Activated T-cell treated with anti-CD3 and anti-CD28 coated beads, Interleukin-2, amount 50 U/mL, for 72 hours (primary cell): ENCODE measurements at places on chromosomes 1 and 21. TPM values are rescaled to one million over a fixed set of nuclear protein-coding genes. Genes with fewer than 3 reads are reported as not detected.
A peak's percentile ranks its signal among the peaks of the same experiment; 100 is the strongest.

DNA sequence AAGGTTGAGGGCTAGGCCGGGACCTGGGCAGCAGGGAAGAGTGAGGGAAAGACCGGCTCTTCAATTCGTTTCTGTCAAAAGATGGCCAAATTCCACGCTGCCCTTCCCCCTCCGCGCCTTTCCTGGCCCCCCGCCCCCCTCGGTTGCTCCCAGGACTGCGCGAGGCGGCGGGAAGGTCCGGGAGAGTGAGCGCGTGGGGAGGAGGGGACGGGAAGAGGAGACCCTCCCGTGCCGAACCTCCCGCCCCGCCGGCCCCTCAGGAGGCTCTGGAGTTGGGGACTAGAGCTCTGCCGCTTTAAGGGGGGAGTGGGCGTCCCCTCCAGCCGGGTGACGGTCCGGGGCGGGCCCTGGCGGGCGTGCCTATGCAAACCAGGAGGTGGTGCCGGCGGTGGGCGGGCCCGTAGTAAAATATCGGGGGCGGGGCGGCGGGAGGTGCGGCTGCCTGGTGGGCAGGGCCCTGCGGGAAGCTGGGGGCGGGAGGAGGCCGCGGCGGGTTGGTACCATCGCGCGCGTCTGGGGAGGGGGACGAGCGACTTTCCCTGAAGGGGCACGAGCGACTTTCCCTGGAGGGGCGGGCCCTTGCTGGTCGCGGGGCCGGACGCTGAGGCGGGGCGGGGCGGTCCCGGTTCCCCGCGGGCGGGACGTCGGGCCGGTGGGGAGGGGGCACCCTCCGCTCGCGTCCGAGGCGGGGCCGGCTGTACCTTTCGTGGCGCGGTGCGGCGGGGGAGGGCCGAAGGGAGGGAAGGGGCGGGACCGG lies 58.2 kb downstream of the BCL9 start:
- peak; percentile 94 for DNase-seq

DNA sequence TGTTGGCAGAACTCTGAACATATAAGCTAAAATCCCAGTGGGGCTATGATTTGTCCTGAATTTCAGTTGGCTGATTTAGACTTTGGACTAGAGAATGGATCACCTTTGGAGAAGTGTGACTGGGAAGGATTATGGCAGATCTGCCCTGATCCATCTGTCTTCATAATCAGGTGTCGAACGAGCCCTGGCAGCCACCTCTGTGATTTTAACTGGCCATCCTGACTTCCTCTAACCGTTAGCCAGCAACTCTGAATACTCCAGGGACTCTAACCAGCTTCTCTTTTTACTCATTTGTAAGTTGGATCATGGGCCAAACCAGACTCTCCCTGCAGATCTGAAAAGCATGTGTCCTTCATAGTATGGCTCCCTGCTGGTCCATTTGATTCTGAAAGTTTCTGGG lies 32.0 kb downstream of the ACTN2 start:
- DNase-seq: no peak

DNA sequence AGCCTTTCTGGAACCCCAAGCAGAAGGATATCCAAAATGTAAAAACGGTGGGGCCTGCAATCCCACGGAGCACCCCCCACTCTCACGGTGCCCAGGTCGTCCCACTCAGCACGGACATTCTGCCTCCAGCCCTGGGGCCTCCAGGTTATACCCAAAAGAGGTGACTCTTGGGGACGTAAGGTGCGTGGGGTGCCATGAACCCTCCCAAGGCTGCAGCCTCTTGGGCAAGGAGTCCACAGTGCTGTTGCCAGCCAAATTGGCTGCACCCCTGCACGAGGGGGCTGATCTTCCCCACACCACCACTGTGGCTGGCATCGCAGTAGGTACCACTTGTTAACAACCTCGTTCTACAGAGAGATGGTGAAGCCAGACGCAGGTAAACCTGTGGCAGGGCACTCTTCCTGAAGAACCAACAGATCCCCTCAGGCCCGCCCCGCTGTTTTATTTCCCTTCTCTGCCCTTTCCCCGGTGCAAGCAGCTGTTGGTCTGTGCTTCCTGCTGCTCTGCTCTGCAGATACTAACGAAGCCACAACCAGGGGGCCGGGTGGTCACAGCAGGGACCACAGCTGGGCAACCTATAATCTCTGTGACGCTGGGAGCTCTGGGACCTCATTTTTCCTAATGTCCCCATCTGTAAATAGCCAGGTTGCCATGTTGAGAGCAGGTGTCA lies 8.7 kb downstream of the TFF3 start:
- no peak for DNase-seq

ARHGEF10L gene
- total RNA-seq: not detected

- no peak for DNase-seq
Observed at GRCh38 chr1:247962911-247963588, 2.0 kb upstream of the OR2AK2 start.

RCAN3 gene
- total RNA-seq: 151 TPM

- DNase-seq: peak; percentile 66
Observed at GRCh38 chr21:41121785-41122415, 46.1 kb upstream of the BACE2 start.

S100A2 gene
- 1.7 TPM for total RNA-seq

DNA sequence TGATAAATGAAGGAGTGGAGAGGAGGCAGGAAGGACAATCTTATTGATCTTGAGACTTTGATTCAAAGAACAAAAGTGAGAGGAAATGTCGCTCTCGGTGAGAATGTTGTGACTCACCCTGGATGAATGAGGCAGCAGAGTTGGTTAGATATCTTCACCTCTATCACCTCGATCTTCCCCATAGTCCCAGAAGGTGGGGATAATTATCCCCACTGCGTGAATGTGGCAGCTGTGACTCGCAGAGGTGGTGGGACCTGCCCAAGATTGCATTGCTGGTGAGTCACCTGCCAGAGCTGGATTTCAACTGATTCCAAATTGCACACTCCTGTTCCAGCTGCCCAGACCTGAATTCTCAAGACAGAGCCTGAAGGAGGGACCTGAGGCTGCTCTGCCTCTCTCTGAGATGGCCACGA lies 105.0 kb downstream of the MATN1 start:
- no peak for DNase-seq

GRCh38 chr1:163300568-163300967 lies 21.2 kb upstream of the NUF2 start:
- no peak for DNase-seq

- DNase-seq: no peak
Observed at GRCh38 chr21:29582855-29583254, 284.1 kb downstream of the BACH1 start.

DNA sequence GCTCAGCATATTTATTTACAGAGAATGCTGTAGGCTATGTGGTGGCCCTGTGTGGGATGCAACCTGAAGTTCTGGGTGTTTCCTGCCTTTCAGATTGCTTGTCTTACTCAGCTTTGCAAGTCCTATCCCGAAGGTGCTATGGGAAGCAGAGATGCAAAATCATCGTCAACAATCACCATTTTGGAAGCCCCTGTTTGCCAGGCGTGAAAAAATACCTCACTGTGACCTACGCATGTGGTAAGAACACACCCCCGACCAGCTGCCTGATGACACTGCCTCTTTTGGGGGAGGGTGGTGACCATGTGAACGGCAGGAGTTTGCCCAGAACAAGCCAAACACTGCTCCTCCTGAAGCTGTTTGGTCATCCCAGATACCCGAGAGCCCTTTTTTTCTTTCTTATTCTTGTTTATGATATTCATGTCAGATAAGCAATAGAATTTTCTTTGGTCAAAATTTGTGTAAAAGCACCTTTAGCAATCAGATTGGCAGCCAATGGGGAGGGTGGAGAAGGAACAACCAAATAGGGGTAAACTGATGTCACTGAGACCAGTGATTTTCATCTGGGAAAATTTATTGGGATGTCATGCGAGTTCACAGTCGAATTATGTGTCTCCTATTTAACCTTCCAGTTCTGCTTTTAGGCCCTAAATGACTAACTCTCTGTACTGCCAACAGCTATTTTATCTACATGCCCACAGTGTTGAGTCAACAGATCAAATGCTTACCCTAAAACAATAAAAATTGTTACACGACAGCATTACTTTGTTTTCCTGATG lies 82.6 kb downstream of the EVA1C start:
- no peak for DNase-seq

GRCh38 chr21:45640888-45641479 lies 2.5 kb upstream of the PCBP3 start:
- no peak for DNase-seq

GOLT1A gene
- total RNA-seq: 0.76 TPM

TACSTD2 gene
- total RNA-seq: 0.21 TPM

GRCh38 chr1:192382758-192383157 lies 66.0 kb downstream of the RGS21 start:
- no peak for DNase-seq

UMODL1 gene
- 0.89 TPM for total RNA-seq

DNA sequence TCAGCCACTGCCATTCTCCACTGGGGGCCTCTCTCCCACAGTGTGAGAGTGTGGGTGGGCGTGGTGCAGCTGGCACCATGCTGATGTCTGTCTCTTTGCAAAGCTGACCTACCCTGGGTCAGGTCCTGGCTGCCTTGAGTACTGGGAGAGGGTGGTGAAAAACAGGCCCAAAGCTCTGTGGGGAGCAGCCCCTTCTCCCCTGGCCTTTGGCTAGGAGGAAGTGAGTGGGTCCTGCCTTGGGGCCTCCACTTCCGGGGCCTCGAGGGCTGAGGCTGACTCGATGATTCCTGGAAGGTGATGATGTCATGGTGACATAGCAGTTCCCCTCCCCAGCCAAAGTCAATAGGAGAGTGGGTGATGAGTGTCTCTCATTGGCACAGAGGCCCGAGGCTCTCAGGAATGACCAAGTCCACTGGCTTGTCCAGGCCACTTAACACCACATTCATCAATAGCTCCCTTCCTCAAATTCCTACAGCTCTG lies 53.0 kb downstream of the IER5 start:
- peak; percentile 84 for DNase-seq

GRCh38 chr1:230313453-230314141 lies 112.5 kb downstream of the PGBD5 start:
- DNase-seq: no peak

IPO13 gene
- 27.3 TPM for total RNA-seq

NFIA gene
- 27.3 TPM for total RNA-seq

DNA sequence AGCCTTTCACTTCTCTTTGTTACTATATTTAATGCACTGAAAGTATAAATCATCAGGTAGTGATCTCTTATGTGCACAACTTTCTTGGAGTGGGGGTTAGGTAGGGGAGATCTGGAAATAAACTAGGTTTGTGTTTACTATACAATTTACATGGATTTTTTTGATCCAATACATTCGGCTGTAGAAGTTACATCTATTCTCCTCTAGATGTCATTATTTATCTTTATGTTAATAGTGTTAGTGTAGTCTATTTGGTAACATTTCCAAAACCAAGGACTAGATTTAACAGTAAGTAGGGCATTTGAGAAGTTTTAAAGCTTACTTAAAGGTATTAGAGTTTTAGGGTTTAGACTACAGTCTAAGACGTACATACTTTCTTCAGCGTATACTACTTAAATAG lies 5.4 kb downstream of the VPS45 start:
- no peak for DNase-seq

DNA sequence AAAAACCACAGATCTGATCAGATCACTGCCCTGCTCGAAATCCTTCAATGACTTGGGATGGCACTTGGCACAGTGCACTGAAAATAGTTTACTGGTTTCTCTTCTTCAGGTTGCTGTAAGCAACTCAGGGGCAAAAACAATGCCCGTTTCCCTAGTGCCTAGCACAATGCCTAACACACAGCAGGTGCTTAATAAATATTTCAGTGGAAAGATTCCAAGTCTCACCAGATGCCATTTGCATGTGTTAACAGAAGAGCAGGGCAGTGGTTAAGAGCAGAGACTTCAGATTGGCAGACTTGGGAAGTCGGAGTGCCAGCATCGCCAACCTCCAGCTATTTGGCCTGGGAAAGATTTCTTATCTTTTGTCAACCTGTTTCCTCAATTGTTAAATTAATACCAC lies 10.9 kb upstream of the METTL25B start:
- DNase-seq: no peak

DNA sequence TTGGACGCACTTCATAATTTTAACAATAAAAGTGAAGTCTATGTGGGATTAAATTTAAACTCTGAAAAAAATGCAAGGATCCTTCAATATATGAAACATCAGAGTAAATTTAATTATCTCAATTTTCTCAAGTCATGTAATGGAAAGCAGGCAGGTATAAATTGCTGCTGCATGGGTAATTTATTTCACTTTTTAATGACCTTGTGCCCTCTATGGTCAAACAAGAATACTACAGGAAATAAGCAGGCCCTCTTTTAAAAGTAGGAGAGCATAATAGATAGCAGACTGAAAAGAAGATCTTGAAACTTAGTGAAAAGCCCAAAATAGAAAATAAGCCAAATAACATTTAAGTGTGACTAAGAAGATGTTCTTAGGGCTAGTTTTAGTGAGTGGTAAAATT lies 22.9 kb downstream of the BCAS2 start:
- no peak for DNase-seq

GRCh38 chr21:46084709-46085108 lies 13.2 kb upstream of the COL6A2 start:
- no peak for DNase-seq

S100A1 gene
- not detected for total RNA-seq

GRCh38 chr1:157310401-157310800 lies 172.2 kb upstream of the ETV3 start:
- DNase-seq: no peak

PADI3 gene
- total RNA-seq: not detected

DNA sequence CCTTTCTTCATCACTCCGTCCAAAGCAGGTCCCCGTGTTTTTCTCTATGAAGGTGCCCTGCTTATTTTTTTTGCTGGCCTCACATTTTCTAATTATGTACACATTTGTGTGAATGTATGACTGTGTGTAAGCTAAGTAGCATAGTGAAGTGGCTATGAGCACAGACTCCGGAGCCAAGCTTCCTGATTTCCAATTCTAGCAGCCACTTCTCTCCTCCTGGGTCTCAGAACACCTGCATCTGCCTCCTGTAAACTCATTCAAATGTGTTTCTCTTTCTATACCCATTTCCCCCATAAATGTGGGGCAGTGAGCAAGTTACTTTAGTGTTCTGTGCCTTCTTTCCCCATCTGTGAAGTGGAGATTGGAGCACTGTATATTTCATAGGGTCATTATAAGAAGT lies 2.1 kb downstream of the SLAMF6 start:
- no peak for DNase-seq

STUM gene
- not detected for total RNA-seq

GRCh38 chr1:159927849-159928431 lies 2.6 kb upstream of the TAGLN2 start:
- no peak for DNase-seq

DNA sequence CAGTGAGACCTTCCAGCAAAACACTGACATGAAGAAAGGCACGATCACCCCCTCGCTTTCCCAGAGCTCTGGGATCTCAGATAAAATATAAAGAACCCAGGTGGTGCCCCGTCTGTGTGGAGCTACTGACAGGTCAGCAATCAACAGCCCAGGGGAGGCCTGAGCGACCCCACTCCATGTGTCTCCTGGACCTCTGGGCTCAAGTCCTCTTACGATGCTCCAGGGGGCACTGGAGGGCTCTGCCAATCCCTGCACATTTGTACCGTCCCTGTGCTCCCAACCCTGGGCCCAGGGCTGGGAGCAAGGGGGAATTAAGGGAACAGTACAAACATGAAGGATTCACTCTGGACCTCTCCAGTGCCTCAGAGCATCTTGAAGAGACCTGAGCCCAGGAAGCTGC lies 12.5 kb downstream of the S100A7A start:
- DNase-seq: no peak

S100A7A gene
- not detected for total RNA-seq
